Activated T-cell treated with anti-CD3 and anti-CD28 coated beads, Interleukin-2, amount 50 U/mL, for 4 hours (primary cell): ENCODE measurements at places on chromosomes 16 and 17. TPM values are rescaled to one million over a fixed set of nuclear protein-coding genes. Genes with fewer than 3 reads are reported as not detected.

ATAD5 gene
- 23.3 TPM for total RNA-seq

DNA sequence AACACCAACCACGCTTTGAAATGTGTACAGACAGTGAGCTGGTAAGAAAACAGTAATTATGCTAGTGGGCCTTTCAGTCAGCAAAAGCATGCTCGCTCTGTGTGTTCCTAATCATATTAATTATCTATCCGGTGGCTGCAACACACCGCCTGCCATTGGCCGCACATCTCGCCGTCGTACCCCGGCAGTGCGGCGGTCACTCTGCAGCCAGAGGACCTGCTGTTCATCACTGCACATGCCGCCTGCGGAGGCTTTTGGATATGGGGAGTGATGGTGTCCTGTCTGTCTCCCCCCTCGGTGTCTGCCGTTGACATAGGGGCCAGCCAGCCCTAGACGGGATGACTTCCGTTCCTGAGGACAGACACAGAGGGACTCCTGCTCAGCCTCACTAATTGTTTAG lies 68.5 kb downstream of the RPA1 start:
- DNase-seq = no peak

DNA sequence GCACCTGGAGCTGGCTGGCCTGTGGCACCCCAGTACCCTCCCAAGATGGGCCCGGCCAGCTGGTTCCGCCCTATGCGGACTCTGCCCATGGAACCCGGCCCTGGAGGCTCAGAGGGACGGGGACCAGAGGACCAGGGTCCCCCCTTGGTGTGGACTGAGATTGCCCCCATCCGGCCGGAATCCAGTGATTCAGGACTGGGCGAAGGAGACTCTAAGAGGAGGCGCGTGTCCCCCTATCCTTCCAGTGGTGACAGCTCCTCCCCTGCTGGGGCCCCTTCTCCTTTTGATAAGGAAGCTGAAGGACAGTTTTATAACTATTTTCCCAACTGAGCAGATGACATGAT lies 12.0 kb downstream of the TBX21 start:
- no peak for DNase-seq

- DNase-seq = no peak
These were observed 138.9 kb downstream of the GSG1L start for GRCh38 chr16:27924411-27925118.

- no peak for DNase-seq
These were observed 15.0 kb downstream of the SLC7A5 start for GRCh38 chr16:87854053-87854906.
